ENCODE measurements at places on chromosomes 13 and 19.

GRCh38 chr19:48752496-48753365 lies at the start of gene FUT1:
TSS of gene FUT1 (minus strand) at chr19:48752641. CDS start at chr19:48751281, 1,360 bp downstream.
- DNase-seq: no peak

GRCh38 chr19:21586311-21587116 lies 81.1 kb downstream of the ZNF429 start:
- DNase-seq: no peak

DNA sequence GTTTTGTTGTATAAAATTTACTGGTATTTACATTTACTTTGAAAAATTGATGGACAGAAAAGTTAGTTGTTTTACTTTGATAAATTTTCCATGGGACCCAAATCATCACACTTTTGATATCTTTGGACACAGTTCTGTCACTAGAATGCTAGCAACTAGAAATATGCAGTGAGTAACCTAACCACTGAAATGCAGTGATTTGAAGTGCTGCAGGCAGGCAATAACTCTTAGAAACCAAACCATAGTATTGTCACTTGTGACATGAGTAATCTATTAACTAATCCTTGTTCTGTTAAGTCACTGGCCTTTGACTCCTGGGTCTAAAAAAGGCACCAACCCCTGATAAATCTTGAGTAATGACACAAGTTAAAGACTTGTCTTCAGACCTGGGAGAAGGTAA lies 620.0 kb upstream of the ATXN8OS start:
- DNase-seq: no peak

DNA sequence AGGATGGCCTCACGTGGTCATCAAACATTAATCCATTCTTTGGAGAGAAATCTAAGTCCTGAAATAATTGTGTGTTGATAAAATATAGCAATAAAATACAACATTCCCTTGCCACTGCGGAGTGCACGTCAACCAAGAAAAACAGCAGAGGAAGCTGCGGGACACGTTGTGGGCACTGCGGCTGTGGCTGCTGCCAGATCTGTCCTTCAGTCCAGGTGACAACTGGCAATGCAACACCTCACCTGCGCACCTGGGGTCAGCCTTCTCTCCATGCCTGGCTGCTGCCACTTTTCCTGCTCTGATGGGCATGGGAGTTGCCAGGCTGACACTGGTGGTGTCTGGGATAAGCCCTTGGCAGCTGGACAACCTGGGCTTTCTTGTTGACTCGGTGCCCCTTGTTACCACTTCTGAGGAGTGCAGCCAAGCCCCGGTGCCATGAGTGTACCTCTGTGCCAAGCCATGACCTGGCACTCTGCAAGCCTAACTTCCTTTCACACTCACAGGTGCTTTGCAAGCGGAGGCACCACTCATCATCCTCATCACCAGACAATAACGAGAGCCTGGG lies 251.6 kb upstream of the TSHZ3 start:
- DNase-seq: no peak

DNA sequence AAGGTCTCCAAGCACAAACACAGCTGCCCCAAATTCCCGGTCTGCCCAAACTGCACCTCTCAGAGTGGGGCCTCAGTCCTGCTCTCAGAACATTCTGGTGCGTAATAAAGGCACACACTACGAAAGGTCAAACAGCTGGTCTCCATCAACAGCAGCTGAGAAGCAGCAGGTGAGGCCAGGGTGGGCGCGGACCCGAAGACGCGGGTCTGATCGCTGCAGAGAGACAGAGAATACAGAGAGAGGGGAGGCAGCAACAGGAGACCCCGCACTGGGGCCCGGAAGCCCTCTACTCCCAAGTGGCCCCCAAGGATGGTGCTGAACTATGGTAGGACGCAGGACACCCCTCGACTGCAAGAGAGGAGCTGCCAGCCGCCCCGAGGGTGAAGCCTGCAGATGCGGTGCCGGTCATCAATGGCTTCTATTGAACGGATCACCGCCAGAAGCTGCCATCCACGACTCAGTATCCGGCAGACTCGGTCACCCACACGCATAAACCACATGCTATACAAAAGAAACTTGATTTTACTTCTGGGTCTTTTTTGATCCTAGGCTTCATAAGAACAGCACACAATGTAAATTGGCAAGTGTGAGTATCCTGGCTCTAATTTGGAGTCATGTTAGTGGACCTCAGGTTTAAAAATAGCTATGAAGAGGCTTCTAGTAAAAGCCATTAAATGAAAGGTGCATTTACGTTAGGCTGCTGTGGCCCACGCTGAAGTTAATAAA lies 33.4 kb downstream of the STK24 start:
- no peak for DNase-seq

- no peak for DNase-seq
Measured at GRCh38 chr19:28456708-28457320, 756.1 kb downstream of the UQCRFS1 start.
